Activated T-cell treated with anti-CD3 and anti-CD28 coated beads, Interleukin-2, amount 50 U/mL, for 72 hours (primary cell): ENCODE measurements at places on chromosomes 2 and 18. TPM values are rescaled to one million over a fixed set of nuclear protein-coding genes. Genes with fewer than 3 reads are reported as not detected.

Gene TMEM169
- total RNA-seq = 1.6 TPM

DNA sequence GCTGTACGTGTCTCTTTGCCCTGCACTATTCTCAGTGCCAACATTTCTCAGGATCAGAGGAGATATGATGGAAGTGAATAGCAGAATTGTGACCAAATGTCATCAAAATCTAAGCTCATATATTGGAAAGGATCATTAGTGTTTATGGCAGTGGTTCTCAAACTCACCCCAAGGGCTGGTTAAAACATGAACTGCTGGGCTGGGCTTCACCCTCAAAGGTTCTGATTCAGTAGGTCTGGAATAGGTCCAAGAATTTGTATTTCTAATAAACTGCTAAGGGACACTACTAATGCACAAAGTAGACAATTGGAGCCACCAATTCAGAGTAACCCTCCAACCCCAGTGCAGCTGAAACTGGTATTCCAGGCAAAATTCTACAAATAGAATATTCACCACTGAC, 317.9 kb upstream of the UBE2E3 start:
- DNase-seq = no peak

DNA sequence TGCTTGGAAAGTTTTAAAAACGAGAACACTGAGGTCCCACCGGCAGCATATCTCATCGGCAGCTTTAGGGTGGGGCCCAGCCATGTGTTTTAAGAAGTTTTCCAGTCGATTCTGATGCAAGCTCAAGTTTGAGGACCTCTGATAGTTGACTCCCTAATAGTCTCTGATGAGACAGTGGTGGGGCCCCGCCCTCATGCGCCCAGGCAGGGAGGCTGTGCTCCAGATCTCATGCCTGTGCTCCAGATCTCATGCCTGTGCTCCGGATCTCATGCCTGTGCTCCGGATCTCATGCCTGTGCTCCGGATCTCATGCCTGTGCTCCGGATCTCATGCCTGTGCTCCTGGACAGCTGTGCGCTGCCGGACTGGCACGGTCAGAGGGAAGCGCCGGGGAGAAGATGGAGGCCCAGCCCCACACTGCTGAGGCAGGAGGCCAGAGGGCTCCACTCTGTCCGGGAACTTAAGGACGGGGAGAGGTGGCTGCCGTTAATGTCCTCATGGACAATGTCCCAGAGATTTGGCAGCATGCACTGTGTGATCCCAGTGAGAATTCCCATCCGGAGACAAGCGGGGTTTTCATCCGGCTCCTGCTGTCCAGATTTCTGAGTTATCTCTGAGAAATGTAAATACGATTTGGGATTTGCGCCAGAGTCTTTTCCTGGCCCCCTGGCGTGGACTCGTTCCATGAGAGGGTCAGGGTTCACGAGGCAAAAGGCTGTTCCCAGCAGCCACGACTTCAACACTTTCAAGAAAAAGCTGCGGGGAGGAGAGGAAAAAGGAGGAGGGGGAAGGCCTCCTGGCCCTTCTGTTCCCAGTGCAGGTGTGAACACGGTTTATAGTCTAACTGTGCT, 9.4 kb upstream of the COLEC11 start:
- no peak for DNase-seq

GRCh38 chr2:217707131-217707611, 295.6 kb downstream of the TNS1 start:
- DNase-seq = no peak

- no peak for DNase-seq
Observed at GRCh38 chr2:133941666-133942065, 312.2 kb upstream of the MGAT5 start.

Gene GALNT5
- total RNA-seq = not detected
